T-helper 17 cell (primary cell): ENCODE measurements at places on chromosomes 7 and 10.

DNA sequence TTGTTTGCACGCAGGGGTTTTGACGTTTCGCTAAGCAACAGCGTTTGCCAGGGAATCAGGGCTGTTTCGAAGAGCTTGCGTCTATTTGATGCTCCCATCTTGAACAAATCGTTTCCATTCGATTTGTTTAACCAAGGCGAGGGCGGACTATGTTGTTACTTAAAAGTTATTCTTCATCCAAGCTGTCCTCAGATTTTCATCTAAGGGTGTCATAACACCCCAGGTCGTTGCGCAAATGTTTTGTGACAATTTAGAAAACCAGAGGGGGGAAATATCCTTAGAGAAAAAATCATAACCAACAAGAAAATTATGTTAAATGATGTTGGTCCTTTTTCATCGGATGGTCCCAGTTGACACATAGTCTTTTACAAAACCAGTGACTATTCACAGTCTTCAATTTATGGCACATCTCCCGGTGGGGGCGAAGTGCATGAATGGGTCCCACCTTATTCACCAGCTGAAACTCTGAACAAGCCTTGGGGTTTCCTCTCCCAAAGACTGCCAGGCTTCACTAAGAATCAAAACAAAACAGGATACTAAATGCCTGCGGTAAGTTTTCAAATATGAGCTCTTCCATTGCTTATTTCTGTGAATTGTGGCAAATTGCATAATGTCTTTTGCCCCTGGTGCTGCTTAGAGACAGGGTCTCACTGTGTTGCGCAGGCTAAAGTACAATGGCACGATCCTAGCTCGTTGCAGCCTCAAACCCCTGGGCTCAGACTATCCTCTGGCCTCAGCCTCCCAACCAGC lies 109.9 kb downstream of the REEP3 start:
- no peak for DNase-seq

GRCh38 chr7:79211724-79212123 lies 241.7 kb downstream of the MAGI2 start:
- no peak for DNase-seq

GRCh38 chr10:113681533-113682470 lies 2.1 kb downstream of the CASP7 start:
- DNase-seq = no peak

DNA sequence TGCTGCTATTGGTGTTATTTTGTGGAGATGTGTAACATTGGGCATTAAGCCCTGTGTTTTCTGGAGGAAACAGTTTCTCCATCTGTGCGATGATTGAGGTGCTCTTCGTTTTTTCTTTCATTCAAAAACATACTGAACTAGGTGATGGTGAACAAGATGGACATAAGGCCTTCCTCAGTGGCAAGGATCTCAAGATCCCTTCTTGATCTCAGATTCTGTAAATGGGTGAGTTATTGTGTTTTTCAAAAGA lies 759 bp upstream of the ELAPOR2 start:
- no peak for DNase-seq

DNA sequence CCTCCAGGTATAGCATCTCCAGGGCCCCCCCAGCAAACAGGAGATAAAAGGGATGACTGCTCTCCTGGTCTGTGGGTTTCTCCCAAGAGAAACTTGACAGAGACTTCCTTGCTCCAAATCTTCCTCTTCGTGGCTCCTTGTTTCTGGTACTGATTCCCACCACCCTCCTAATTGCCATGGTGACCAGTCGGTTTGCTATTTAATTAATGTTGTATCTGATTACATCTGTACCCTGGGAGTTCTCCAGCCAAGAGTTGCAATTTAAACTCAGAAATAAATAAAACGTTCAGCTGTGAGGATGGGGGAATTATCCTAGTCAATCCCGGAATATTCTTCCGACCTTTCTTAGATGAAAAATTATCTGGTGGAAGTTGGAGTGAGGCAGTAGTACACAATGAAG lies 264.7 kb downstream of the PAXIP1 start:
- DNase-seq = no peak

DNA sequence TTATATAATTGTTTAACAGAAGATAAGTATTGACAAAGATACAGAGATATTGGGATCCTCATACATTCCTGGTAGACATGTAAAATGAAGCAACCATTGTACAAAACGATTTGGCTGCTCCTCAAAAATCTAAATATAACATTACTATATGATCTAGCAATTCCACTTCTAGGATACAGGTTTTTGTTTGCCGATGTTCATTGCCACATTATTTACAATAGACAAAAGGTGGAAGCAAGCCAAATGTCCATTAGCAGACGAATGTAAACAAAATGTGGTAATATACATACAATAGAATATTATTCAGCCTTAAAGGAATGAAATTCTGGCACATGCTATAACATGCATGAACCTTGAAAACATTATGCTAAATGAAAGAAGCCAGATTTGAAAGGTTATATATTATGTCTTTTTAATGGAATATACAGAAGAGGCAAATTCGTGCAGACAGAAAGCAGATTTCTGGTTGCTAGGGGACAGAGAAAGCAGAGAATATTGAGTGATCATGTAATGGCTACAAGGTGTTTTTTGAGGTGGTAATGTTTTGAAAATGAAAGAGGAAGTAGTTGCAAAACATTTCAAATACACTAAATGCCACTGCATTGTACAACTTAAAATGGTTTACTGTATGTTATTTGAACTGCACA lies 44.9 kb downstream of the POLR1F start:
- DNase-seq = no peak

DNA sequence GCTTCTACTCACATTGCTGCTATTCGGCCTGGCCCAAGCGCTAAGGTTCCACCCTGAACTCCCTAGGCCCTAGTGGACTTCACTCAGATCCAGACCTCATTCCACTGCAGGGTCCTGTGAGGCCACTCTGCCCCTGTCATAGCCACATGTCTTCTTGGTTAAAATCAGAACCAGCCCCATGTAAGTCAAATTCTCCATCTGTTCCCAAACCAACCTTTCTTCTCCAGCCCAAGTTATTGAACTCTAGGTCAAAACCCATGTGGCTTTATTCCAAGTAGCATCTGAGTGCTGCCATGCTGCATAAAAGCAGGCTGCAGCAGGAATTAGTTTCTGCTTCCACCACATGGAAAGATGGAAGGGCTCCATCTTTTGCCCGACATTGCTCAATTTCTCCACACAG lies 281.2 kb downstream of the SNX13 start:
- no peak for DNase-seq

DNA sequence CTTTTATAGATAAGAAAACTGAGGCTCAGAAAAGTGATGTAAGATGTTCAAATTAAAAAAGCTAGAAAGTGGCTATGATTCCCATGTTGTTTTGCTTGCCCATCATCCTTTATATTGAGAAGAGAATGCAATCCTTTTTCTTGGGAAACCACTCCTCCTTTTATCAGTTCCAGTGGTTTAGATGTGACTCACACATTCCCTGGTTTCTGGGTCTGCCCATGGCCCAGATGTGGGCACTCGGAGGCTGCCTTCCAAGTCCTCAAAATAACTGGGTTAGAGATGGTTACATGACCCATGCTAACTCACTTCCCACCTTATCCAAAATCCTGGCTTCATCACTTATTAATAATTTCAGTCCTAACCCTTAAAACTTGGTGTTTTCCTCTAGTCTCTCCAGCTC lies 550.0 kb downstream of the MDFIC start:
- DNase-seq = no peak

GRCh38 chr7:73577627-73578341 lies 595 bp downstream of the TBL2 start:
- DNase-seq = no peak

GRCh38 chr7:71486856-71487628 lies 355.1 kb downstream of the GALNT17 start:
- DNase-seq = no peak

DNA sequence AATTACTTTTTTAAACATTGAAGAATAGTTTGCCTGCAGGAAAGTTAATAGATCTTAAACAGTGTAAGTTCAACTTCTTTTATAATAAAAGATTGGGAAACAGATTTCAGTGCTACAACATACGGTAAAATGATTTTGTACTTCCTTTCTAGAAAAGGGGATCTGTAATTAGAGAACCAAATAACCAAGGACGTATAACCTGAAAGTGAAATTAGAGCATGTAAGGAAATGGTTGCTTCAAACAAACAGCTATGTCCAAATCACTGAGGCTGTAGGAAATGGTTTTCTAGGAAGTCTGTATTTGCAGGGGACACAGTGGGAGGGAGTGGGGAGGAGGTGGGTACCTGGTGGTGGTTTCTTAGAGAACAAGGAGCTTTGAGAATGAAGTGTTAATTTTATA lies 57.9 kb upstream of the EXOC6 start:
- no peak for DNase-seq

DNA sequence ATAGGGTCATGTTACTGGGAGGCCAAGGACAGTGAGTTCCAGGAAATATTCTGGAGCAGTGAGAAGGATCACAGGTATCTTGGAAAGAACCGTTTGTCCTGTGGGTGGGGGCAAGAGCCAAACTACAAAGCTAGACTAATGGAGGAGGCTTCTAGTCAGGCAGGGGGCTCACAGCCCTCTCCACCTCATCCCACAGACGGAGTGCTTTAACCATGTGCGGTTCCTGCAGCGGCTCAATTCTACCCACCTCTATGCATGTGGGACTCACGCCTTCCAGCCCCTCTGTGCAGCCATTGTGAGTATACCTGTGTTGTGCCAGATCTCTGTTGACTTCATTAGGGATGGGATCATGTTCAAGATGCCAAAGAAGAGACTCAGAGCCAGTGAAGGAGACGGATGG lies 8.1 kb downstream of the SEMA4G start:
- no peak for DNase-seq

- no peak for DNase-seq
These were observed 139.8 kb upstream of the AOAH start for GRCh38 chr7:36863901-36864701.

- DNase-seq = peak; percentile 22
These were observed 127.8 kb upstream of the ZNF746 start for GRCh38 chr7:149625340-149625946.

DNA sequence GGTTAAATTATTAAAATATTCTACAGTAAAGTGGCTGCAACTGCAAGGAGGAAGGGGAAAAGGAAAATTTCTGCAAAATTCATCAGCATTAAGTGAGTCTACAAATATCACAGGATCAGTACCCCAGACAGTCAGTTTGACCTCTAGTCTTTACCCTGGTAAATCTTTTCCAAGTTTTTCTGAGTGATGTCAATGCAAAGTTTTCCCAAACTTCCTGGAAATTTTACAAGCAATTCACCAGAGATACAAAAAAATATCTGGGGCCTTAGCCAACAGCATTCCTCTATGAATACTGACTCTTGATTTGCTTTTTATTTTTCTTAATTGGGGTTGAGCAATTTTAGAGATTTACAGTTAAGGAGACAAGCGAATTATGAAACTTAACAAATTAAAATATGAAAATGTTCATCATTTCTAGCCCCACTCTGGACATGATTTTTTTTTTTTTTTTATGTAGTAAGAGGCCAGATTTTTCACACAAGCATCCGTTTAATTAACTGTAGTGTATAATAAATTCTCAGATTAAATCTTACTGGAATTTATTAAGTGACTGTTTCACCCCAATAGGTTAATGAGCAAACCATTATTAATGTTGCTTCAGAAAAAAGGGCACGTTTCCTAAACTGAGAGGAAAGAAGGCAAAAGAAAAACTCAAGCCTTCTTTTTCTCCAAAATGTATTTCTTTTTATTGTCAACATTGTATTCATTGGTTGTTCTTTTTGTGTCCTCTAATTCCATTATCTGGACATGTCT lies 539.5 kb upstream of the FZD8 start:
- DNase-seq = no peak

DNA sequence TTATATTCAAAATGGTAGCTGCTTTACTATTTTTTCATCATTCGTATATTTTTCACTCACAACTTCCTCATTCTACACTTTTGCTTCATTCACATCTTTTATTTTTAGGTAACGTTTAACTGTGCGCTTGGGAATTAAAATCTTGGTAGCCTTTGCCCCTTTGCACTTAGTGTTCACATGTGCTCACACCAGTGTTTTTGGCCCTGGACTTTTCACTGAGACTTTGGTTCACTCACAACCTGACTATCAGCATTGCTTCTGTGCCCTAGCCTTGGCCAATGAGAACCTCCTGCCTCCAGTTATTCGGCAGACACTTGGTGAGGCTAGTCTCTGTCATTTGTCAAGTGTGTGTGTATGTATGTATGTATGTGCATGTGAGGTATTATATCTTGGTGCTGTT lies 596.9 kb downstream of the SORCS1 start:
- DNase-seq = no peak

DNA sequence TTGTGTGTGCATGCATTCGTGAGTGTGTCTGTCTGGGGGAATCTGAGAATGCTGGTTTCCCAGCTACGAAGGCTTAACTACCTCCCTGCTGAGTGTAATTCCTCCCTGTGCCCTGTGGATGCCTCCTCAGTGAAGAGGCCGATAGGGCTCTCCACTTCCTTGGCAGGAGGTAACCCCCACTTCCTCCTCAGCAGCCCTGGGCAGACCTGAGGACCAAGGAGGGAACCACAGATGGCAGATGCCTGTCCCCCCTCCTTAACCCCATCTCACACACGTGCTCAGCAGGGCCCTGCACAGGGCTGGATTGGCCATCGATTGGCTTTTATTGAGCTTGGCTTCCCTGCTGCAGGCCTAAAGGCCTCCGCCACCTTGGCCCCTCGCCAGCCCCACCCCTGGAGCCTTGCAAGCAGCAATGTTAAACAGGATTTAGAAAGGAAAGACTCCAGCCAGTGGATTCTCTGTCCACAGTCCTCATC lies 45.6 kb upstream of the LRRC4 start:
- DNase-seq = no peak

DNA sequence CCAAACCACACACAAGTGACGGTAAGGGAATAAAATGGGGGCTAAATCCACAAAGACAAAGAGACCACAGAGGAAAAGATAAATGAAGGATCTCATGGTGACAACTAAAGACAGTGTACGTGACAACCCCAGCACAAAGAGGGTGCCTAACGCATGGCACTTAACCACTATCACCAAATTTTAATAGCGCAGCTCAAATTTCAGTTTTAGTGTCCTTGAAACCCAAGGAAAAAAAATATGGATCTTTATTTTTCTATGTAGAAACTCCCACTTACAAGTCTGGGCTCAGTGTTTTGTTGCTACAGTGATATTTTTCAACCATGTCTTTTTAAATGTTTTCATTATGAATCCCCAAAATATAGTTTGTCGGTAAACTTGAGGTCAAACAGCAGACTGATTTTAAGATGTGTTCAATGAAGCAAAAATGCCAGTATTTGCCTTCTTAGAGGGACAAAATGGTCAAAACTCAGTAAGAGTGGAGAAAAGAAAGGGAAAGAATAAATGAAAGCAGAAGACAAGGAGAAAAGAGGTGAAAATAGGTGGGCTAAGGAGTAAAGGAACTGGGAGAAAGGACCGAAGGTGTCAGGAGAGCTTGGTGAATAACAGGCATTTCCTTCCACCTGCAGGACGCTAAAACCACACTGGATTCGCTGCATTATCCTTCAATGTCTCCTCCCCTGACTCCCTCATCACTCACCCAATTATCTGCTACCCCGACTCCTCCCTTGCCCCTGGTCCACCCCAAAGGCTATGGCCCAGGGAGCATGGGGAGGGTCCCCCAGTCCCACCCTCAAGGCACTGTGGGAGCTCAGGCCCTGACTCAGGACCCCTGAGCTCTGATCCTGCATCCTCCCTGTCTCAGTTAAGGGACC lies 3.5 kb downstream of the ASB13 start:
- no peak for DNase-seq

GRCh38 chr10:49613882-49614241 lies at the start of gene CHAT:
TSS of gene CHAT (plus strand) at chr10:49614037. CDS start at chr10:49614190, 153 bp downstream.
- no peak for DNase-seq
